ENCODE measurements at places on chromosomes 12 and 14.

- no peak for DNase-seq
Measured at GRCh38 chr14:81023095-81023710, 67.8 kb downstream of the TSHR start.

DNA sequence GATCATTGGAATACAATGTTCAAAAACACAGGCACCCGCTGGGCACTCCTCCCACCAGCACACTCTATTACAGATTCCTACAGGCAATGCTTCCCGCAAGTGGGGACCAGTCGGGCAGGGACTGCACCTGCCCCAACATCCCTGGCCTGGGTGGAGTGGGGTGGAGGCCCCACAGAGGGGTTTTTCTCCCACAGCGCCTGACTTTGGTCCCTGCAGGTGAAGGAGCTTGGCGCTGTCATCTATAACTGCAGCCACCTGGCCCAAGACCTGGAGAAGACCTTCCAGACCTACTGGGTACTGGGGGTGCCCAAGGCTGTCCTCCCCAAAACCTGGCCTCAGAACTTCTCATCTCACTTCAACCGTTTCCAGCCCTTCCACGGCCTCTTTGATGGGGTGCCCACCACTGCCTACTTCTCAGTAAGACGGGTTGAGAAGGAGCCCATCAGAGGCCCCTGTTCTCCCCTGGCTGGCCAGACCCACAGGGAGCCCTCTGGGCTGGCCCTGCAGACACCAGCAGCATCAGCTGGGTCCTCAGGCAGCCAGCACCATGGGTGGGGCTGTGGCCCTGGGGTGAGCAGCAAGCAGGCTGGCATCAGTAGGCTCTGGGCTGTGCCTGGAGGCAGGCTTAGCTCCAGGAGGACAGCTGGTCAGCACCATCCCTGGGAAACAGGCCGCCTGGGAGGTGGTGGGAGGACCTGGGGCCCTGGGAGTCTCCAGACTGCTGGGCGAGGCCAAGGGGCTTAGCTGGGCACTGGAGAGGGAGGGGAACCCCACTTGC lies 6.0 kb downstream of the PLD4 start:
- no peak for DNase-seq

DNA sequence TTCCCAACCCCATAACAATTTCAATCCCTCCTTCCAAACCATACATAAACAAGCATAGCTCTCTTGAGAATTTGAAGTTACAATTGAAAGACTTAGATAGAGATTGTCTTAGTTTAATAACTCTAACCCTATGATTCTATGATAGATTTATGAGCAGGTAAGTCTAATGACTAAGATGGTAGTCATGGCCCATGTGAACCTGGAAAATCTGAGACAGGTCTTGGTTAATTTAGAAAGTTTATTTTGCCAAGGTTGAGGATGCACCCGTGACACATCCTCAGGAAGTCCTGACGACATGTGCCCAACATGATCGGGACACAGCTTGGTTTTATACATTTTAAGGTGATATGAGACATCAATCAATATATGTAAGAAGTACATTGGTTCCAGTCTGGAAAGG lies 248.8 kb downstream of the KCNH5 start:
- DNase-seq, result no peak

GRCh38 chr14:90610346-90611040 lies 205.7 kb downstream of the TTC7B start:
- no peak for DNase-seq

DNA sequence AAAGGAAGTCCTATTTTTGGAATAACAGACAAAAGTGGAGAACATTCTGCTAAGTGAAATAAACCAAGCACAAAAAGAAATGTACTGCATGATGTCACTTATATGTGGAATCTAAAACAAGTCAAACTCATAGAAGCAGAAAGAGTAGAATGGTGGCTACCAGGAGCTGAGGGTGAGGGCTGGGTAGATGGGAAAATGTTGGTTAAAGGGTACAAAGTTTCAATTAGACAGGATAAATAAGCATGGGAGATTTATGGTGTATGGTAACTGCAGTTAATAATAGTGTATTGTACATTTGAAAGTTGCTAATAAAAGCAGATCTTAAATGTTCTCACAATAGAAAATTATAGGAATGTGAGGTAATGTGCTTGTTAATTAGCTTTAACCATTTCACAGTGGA lies 12.8 kb downstream of the LUM start:
- no peak for DNase-seq

DNA sequence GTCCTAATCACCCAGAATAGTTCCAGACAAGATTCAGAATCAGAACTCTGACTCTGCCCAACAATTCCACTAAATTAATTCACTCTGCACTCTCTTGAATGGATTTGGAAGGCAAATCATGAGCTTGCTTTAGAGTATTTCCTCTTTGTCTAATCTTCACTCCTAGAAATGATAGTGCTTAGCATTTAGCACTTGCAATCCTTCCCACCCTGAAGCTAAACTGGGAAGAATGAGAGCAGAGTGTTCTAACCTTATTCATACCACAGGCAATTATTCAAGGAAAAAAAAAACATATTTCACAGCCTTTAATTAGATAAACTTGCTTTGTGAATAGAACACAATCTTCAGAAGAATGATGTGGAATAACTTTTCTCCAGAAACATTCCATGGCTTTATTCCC lies 264.6 kb downstream of the PAWR start:
- DNase-seq, result no peak

GRCh38 chr14:21070610-21071224 lies 613 bp downstream of the ARHGEF40 start:
- DNase-seq, result no peak

- no peak for DNase-seq
Measured at GRCh38 chr12:113439606-113440030, 17.4 kb downstream of the SDSL start.

GRCh38 chr14:36493761-36494160 lies 26.3 kb downstream of the NKX2-1 start:
- no peak for DNase-seq

DNA sequence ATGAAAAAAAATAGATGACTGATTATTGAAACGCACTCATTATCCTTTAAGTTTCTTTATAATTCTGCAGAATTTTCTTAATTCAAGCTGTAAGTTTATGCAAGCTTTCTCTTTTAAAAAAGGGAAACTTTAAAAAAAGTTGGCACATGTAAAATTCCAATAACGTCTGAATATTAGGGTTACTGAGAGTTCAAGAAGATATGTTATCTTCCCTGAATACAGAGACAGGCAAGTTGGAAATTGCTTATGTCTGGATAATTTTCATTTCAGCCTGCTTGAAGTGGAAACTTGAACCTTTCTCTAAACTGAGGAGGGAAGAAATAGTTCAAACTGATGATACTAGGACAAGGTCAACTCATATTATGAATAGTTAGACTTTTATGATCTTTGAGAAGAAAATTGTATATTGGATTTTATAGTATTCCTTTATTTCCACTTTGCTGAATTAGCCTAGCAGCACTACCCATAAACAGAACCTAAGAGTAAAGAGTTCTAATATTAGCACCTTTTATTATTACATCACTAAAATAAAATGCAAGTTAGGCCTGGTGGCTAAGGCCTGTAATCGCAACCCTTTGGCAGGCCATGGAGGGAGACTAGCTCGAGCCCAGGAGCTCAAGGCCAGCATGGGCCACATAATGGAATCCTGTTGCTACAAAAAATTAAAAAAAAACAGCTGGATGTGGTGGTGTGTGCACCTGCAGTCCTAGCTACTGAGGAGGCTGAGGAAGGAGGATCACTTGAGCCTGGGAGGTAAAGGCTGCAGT lies 288.0 kb downstream of the TRHDE start:
- no peak for DNase-seq

- DNase-seq, result no peak
Measured at GRCh38 chr12:114784526-114784925, 100.6 kb upstream of the TBX3 start.

- no peak for DNase-seq
Measured at GRCh38 chr14:53501361-53502211, 348.5 kb upstream of the DDHD1 start.

DNA sequence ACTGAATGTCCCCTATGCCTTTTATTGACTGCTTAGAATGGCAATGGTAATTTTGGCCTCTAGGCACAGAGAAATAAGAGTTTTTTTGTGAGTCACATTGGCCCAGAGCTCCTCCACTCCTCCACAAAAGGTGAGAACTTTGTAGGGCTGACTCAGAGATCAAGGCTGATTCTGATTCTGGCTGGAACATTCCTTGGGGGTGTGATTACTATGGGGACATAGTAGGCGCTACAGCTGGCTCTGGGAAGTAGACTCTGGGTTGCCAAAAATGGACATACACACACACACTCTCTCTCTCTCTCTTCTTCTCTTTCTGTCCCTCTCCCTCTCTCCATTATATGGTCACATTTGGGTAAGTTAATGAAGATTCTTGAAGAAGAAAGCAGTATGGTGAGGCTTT lies 174.6 kb upstream of the DDHD1 start:
- no peak for DNase-seq

DNA sequence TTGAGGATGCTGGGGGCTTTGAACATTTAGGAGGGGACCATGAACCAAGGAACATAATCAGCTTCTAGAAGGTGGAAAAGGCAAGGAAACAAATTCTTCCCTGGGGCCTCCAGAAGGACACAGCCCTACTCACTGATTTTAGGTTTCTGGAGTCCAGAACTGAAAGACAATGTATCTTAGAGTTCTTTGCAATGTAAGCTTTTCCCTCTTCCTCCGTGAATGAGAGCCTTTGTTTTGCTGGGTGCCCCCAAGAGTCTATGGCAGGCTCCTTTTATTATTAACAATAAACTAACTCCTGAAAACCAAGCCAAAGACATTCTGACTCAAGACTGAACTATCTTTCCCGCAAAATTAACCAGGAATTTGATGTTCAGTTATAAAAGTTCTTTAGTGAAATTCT lies 204.1 kb downstream of the STXBP6 start:
- DNase-seq, result no peak

DNA sequence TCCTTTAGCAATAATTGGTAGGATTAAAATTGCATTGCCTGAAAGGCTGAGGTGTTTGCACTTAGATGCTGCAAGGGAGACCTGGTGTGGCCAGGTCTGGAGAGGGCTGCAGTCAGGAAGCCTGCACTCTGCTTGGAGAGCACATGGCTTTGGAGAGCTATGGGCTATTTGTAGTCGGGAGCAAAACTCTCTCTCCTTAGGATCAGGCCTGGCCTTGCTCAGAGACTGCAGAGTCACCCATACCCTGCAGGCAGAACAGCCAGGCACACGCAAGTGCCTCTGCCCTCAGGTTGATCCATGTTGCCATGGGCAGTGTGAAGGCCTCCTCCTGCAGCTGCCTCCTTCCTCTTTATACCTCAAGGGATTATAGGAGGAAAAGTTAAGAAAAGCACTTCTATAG lies 26.8 kb downstream of the CKB start:
- DNase-seq, result no peak
